Left lobe of liver (tissue), 2 donors: ENCODE measurements at places on chromosomes 11 and 22. TPM values are rescaled to one million over a fixed set of nuclear protein-coding genes. Genes with fewer than 3 reads are reported as not detected.
A peak's percentile ranks its signal among the peaks of the same experiment; 100 is the strongest.

GRCh38 chr22:27809700-27810608 lies 8.4 kb upstream of the MN1 start:
- DNase-seq = no peak

DNA sequence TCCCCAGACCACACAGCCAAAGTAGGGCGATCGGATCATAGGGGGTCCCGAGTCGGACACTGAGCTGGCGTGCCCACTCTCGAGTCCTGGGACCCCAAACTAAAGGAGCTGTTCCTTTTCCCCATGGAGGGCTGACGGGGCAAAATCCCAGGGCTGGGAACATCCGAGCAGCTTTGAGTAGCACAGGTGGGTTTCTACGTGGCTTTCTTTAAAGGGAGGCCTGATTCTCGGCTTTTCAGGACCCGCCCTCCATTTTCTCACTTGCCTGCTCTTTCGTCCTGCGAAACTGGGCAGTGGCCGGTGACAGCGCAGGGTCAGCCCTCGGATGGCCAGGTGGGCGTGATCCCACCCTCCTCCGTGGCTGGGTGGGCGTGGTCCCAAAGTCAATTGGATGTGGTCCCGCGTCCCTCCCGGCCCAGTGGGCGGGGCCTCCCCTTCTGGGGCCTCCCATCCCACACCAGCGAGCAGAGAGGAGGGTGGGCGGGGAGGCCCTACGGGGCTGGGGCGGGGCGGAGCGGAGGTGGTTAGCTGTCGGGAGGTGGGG lies 17.5 kb upstream of the TXNRD2 start:
- DNase-seq = peak; percentile 96

The MS4A15 gene
- not detected for total RNA-seq

DNA sequence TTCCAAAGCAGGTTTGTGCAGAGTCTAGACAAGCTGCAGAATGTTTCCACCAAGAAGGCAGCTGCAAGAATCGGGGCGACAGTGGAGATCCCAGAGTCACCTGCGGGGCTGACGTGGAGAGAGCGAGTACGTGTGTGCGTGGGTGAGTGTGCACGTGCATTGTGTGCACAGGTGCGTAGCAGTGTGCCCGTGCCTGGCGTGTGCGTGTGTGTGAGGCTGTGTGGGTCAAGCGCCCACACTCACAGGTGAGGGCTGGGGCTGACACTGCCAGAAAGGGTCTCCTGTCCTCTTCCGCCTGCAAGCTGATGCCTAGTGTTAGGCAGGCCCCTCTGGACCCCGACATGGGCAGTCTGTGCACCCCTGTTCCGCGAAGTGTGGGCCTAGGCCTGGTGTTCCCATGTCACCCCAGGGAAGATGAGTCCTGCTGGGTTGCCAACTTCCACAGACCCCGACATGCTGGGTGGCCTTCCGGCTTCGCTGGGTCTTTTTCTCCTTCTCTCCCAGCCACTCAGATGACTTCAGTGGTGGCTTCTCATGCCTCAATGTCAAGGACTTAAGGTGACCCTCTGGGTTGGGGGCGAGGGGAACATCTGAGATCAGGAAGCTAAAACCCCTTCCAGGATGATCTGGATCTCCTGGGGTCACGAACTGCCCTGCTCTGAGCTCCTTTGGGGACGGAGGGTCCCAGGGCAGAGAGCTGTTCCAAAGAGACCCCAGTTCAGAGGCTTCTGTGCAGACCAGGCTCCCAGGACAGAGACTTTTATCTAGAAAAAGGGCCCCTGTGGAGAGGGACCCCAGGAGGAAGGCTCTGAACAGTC lies 10.4 kb upstream of the SYT8 start:
- no peak for DNase-seq

GRCh38 chr11:120556797-120557196 lies 45.2 kb downstream of the GRIK4 start:
- DNase-seq = no peak

DNA sequence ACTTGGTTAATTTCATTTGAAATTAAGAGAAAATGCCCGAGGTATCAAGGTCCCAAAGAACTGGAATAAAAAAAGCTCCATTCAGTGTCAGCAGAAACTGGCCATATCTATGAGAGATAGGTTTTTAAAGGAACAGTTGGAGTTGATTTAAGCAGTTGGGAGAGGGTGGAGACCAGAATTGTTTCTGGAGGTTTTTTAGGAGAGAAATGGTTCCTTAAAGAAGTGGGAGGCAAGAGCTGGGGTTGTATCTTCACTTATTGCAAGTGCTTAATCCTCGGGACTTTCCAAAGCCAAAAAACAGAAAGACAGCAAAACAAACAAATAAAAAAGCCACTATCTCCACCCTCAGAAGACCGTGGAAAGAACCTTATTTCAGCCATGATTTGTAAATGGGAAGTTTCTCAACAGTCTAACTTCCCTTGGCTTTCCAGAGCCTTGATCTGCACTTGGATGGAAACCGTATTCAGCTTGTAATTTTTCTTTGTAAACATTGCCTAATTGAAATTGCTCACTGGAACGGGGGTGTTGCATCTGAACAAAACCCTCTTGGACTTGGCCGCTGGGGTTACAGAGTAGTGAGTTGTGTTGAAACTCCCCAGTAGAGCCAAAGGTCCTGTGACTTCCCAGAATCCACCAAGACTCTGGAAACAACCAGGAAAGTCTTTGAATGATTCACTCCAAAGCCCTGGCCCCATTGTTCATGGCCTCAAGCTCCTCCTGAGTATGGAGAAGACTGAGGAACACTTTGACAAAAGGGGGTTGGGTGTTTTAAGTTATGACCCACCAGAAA lies 115.6 kb downstream of the SLC1A2 start:
- peak; percentile 85 for DNase-seq

DNA sequence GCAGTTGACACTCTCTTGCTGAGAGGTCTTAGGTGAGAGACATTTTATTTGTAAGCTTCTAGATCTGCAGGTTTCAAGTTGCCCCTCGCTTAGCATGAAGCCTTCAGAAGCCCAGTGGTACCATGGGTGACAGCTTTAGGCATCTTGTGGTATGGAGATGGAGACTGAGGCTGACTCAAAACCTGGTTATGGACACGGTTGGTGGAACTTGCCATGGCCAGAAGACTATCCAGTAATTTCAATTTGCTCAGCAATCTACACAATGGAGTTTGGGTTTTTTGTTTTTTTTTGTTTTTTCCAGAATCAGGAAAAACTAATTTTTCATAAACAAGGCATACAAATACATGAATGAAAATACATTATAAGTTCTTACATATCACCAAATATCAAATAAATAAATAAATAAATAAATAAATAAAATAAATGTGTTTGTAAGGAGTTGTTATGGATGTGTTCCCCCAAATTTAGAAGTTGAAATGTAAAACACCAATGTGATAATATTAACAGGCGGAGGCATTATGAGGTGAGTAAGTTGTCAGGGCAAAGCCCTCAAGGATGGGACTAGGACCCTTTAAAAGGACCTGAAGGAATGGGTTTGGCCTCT lies 22.6 kb downstream of the ETS1 start:
- no peak for DNase-seq

DNA sequence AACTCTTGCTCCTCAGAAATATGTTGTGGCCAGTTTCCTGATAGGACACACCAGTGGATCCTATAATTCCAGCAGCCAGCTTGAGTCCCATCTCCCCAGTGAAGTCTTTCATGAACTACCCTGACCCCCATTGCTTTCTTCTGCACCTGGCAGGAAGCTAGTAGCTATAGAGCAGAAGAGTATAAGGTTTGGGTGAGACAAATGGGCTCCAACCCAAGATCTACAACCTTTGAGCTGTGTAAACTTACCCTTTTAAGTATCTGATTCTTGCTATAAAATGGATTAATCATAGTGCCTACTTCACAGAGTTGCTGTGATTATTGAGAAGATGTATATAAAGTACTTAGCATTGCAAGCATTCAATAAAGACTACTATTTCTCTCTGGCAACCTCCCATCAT lies 396.9 kb upstream of the CADM1 start:
- no peak for DNase-seq

DNA sequence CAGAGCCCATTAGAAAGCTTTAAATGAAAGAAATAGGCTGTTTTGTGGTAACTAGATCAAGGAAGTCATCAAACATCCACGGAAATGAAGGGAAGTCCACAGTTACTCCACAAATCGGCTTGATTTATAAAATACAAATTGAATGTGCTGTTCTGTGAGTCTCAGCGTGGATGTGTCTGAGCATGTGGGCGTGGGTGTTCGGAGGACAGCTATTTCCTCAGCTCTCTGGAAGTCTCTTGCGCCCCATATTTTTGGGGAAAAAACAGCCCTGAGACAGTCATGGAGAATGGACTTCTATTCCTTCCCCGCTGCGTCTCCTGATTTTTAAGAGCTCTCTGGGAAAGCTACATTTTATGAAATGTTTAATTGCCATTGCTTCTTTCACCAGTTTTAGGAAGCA lies 144.4 kb downstream of the EFCAB6 start:
- no peak for DNase-seq

DNA sequence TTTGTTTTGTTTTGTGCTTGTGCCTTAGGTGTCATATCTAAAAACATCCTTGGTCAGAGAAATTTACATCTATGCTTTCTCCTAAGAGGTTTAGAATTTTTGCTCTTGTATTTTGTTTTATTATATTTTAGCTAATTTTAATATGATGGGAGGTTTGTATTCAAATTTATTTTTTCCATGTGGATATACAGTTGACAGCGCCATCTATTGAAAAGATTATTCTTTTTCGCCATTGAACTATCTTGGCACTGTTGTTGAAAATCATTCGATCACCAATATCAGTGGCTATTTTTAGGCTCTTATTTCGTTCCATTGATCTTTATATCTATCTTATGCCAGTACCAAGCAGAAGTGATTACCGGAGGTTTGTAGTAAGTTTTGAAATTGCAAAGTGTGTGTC lies 510.3 kb downstream of the BRD1 start:
- DNase-seq = no peak

DNA sequence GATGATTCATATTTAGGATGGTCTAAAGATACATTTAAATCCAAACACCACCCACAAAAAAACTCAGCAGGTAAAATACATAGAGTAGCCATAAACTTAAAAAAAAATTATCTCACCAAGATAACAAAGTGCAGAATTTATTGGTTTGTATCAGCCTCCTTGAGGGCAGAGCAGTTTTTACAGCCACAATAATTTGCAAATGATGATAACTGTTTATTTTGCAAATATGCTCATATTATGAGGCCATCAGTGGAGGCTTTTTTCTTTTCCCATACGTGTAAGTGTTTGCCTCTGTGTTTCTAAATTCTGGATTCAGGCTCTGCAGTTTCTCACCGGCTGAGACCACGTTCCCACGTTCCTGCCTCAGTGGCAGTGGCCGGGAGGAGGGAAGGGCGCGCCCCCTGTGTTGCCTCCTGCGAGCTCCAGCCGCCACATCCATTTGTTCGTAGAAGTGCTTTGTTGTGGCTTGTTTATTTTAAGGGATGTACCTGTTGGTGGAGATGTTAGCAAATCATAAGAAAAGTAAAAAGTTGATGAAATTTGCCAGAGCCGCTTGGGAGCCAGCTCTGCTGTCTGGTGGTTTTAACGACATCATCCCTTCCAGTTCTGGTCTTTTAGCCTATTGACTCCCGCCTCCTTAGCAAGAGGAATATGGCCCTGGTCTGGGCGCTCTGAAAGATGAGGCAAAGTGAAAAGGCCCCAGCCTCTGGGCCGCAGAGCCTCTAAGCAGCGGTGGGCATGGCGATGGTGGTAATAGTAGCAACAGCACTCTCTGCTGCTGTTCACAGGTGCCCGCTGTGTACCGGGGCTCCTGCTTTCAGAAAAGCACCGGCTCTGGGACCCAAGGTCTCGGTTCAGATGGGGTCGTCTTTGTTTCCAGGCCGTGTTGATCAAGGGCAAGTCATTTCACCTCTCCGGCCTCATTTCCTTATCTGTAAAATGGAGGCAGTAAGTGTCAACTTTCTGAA lies 66.7 kb upstream of the PPARA start:
- DNase-seq = peak; percentile 43

DNA sequence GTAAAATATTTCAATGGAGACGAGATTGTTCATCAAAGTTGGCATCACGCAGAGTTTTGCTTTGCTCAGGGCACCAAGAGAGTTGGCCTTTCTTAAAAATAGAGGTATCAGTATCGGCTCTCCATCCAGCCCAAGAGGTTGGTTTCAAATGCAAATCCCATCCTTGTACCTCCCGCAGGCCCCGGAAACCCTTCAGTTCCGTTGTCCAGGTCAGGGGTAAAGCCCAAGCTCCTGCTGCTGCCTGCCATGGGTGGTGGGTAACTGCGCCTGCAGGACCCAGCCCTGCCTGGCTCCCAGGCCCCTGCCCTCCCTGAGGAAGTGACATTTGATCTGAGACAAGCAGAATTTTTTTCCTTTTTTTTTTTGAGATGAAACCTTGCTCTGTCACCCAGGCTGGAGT lies 49.3 kb upstream of the RTL6 start:
- DNase-seq = no peak

- no peak for DNase-seq
Observed at GRCh38 chr11:79427611-79428327, 13.1 kb downstream of the TENM4 start.

GRCh38 chr11:127492029-127492428 lies 491.5 kb upstream of the KIRREL3 start:
- DNase-seq = no peak

- no peak for DNase-seq
Observed at GRCh38 chr22:31584804-31585160, 77.2 kb downstream of the PISD start.

The ART5 gene
- total RNA-seq = not detected

The PGA5 gene
- 0.18 TPM for total RNA-seq

GRCh38 chr11:35165423-35166368 lies 26.7 kb downstream of the CD44 start:
- no peak for DNase-seq

The HOATZ gene
- total RNA-seq = not detected

DNA sequence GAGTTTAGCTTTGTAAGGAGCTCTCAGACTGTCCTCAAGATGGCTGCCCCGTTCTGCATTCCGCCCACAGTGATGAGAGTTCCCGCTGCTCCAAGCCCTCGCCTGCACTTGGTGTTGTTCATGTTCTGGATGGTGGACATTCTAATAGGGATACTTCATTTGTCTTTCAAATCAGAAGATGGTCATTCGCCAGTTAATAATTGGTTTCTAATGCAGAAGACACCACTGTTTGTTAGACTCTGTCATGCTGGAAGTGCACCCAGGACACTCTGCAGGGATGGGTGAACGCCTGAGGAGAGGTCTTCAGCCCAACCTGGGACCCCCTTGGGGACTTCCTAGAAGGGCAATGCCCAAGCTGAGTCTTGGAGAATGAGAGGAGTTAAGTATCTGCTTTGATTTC lies 836.4 kb downstream of the TBC1D22A start:
- no peak for DNase-seq

The PRODH gene
- total RNA-seq = 35.6 TPM

DNA sequence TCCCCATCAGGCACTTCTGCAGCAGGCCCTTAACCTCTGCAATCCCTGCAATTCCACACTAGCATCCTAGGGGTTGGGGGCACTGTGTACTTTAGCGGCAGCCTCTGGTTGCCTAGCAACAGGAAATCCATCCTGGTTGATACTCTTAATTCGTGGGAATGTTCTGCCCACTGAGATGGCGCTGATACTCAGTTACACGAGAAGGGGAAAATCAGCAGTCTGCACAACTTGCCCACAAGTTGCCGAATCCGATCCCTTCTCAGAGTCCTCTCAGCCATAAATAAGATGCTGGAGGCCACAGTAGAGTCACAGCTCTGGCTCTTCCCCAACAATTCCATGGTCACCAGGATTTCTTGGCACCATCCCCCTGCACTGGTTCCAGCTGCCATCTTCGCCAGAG lies 57.6 kb upstream of the CRYBB3 start:
- no peak for DNase-seq

The TP53I11 gene
- total RNA-seq = 8.7 TPM

- no peak for DNase-seq
Observed at GRCh38 chr11:60771879-60772525, 13.1 kb upstream of the MS4A10 start.

The OR8D4 gene
- not detected for total RNA-seq

The SEZ6L gene
- total RNA-seq = 0.03 TPM

The OR52H1 gene
- 0.18 TPM for total RNA-seq
